ENCODE measurements at places on chromosomes 3 and 15.
A peak's percentile ranks its signal among the peaks of the same experiment; 100 is the strongest.

- peak; percentile 77 for DNase-seq
Measured at GRCh38 chr3:45509038-45509767, 85.3 kb upstream of the LIMD1 start.

GRCh38 chr3:127749787-127750225, 72.5 kb downstream of the MGLL start:
- DNase-seq: no peak

DNA sequence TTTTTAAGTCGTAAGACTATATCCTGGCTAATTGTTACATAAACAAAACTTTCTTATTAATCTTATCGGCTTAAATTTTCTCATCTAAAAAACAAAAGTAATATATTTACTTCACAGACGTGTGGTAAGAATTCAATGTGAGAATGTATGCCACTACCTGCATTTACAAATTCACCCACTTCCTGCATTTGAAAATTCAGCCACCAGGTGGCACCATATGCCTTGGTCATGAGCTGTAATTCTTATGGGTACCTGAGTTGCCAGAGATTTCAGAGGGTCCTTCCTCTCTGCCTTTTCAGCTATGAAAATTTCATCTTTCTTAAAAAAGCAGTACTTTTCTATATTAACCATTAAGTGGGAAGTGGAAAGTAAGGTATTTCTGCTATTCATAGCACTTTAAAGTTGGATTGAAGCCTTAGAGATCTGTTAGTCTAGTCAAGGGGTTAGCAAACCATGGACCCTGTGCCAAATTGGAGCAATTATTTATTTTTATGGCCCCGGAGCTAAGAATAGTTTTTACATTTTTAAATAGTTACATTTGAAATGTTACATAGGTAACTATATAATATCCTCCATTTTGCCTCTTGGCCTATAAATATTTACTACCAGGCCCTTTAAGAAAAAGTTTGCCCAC, 127.8 kb downstream of the HCN4 start:
- DNase-seq: peak; percentile 47

DNA sequence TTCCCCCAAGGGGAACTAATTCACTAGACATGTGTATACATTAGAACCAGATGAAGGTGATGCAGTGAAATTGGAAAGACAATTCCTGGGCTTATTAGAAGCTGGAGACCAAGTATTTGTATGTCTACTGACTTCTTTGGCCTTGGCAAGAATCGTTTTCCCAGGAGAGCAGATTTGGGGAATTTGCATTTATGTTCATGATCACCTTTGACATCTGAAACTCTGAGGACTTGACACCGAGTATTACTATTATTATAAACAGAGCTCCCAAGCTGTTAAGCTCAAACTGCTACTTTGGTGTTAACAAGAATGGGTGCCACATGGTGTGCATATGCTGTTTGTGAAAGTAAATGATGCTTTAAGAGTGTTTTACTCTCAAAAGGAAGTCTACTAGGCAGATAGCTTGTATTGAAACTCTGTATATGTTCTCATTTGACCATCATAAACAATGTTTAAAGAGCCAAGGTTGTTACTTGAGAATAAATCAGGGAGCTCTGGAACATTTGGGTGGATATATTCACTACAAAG, 519.8 kb upstream of the GOLIM4 start:
- DNase-seq: no peak

DNA sequence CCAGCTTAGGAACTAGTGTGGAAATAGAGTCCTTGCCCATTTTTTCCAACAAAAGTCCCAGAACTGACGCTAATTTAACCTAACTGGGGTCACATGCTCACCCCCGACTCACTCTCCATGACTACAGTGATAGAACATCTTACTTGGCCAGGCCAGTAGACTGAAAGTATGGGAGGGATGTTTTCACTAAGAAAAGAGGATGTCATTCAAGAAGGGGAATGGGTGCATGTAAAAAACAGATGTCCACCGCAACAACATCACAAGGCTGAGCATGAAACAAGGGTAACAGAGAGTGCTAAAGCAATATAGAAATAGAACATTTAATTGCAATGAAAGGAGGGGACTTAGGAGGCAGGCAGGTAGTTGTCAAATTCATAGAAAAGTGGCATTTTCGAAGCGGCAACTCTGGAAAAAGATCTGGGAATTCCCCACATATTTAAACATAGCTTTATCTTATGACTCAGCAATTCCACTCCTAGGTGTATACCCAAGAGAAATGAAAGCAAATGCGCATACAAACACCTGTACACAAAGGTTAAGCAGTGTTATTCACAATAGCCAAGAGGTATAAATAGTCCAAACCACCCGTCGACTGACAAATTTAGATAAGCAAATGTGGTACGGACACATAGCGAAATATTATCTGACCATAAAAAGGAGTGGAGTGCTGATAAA, 41.1 kb upstream of the UBE2E2 start:
- DNase-seq: no peak

- DNase-seq: no peak
Measured at GRCh38 chr3:185663929-185664328, 77.8 kb downstream of the SENP2 start.
